Right lung (tissue), 10 donors: ENCODE measurements at places on chromosomes 11 and 22. TPM values are rescaled to one million over a fixed set of nuclear protein-coding genes. Genes with fewer than 3 reads are reported as not detected.

The HBE1 gene
- polyA plus RNA-seq = 50.3 TPM

DNA sequence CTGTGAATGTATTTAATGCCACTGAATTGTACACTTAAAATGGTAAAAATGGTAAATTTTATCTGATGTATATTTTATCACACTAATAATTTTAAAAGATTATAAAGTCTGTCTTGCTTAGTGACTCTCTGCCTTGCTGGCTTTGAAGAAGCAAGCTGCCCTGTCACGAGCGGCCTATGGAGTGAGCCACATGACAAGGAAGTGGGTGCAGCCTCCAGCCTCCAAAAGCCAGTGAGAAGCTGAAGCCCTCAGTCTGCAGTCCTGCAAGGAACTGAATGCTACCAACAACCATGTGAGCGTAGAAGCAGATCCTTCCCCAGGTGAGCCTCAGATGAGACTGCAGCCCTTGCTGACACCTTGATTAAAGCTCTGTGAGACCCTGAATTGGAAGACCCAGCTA, 20.0 kb downstream of the C11orf24 start:
- no peak for DNase-seq

GRCh38 chr11:93796441-93797231, 12.6 kb downstream of the MED17 start:
- DNase-seq = no peak

- DNase-seq = no peak
These were observed 90.4 kb upstream of the PARVA start for GRCh38 chr11:12287009-12287373.

DNA sequence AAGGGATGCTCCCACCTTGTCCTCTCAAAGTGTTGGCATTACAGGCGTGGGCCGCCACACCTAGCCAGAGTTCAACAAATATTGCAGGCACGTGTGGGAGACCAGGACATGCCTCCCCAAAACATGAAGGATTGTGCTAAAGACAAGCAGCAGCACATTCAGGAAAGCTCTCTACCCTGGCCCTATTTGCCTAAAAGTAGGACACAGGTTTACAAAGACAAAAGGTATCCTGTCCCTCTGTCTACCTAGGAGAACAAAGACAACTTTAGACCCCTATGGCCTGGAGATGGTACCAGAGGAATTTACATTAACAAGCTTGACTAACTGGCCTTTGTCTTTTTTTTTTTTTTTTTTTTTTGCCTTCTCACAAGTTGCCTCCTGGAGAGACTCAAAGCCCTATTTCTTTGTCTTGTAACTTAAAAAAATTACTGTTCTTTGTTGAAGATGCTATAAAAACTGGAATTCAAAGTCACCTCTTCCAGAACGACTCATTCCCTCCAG, 859 bp upstream of the ACCS start:
- no peak for DNase-seq

- DNase-seq = no peak
These were observed 16.9 kb downstream of the ELFN2 start for GRCh38 chr22:37410174-37411055.

DNA sequence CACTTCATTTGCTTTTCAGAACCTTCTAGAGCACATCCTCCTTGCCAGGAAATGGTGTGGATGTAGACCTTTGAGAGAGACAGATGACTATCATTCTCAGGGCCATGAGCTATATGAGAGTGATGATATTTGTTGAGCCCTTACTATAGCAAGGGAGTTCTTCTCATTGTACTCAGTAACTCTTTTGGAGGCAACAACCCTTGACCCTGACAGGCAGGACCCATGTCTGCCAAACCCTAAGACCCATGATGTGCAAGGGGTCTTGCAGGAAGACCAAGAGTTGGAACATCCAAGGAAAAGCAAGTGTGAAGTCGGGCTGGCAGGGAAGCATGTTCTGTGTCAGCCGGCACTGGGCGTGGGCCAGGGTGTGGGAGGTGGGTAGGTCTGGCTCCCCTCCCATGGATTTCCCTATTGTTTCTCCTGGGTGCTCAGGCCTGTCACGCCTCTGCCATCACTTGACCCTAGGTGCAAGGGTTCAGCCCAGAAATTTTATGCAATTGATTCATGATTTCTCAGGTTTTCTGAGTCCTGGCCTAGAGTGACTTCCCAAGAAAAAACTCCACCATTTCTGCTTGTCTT, 1.2 kb downstream of the FOLR3 start:
- no peak for DNase-seq

GRCh38 chr11:124870430-124870829, 5.2 kb downstream of the ROBO3 start:
- no peak for DNase-seq
